ENCODE measurements at places on chromosomes 16 and 17. TPM values are rescaled to one million over a fixed set of nuclear protein-coding genes. Genes with fewer than 3 reads are reported as not detected.

The C17orf100 gene
- 0.43 TPM for total RNA-seq

The CES5A gene
- total RNA-seq, result not detected

The HBA1 gene
- not detected for total RNA-seq

The B9D1 gene
- 63.6 TPM for total RNA-seq

The SBK1 gene
- total RNA-seq, result not detected

The CD300H gene
- not detected for total RNA-seq

The CPHXL2 gene
- not detected for total RNA-seq

The PLK1 gene
- 2.2 TPM for total RNA-seq

The SAP30BP gene
- 47.8 TPM for total RNA-seq

The DNASE1L2 gene
- total RNA-seq, result 0.43 TPM

The SLC35G6 gene
- not detected for total RNA-seq

The HSD17B2 gene
- 4.4 TPM for total RNA-seq

The STXBP4 gene
- total RNA-seq, result 5.5 TPM

The C17orf78 gene
- not detected for total RNA-seq

The CD300LG gene
- total RNA-seq, result not detected

The SLC12A3 gene
- under 0.01 TPM for total RNA-seq

The PRSS36 gene
- total RNA-seq, result 0.09 TPM

The NTN3 gene
- total RNA-seq, result 0.74 TPM

The ACOX1 gene
- 49.1 TPM for total RNA-seq

The MYL11 gene
- not detected for total RNA-seq

The GNGT2 gene
- 0.28 TPM for total RNA-seq

The HASPIN gene
- total RNA-seq, result 0.71 TPM

The TEKT5 gene
- total RNA-seq, result 0.14 TPM

The QRICH2 gene
- total RNA-seq, result 3.0 TPM

The TEKT1 gene
- total RNA-seq, result not detected

The PRCD gene
- 11.1 TPM for total RNA-seq

The GP1BA gene
- total RNA-seq, result not detected

The PLA2G15 gene
- 17.2 TPM for total RNA-seq

The CMTM2 gene
- not detected for total RNA-seq

The SKAP1 gene
- not detected for total RNA-seq

The HSPB9 gene
- total RNA-seq, result not detected

The SDR42E2 gene
- total RNA-seq, result under 0.01 TPM

The PRDM7 gene
- total RNA-seq, result not detected

The TOX3 gene
- not detected for total RNA-seq

The LDHD gene
- total RNA-seq, result 0.55 TPM

The TMEM114 gene
- not detected for total RNA-seq

The ITPRIPL2 gene
- 30.2 TPM for total RNA-seq

The TSPOAP1 gene
- total RNA-seq, result 0.43 TPM

The CCL8 gene
- 8.8 TPM for total RNA-seq

The ARRB2 gene
- total RNA-seq, result 3.2 TPM

The NUPR1 gene
- total RNA-seq, result 32.5 TPM

The CA4 gene
- total RNA-seq, result 0.14 TPM

The ZNF821 gene
- 3.7 TPM for total RNA-seq

The PAQR4 gene
- total RNA-seq, result 0.55 TPM

The WNT9B gene
- not detected for total RNA-seq

The CRAMP1 gene
- total RNA-seq, result 5.3 TPM

The CD300E gene
- total RNA-seq, result not detected

The ANKRD40CL gene
- total RNA-seq, result not detected

The PIMREG gene
- total RNA-seq, result 4.3 TPM

The BRIP1 gene
- total RNA-seq, result 1.7 TPM

The MT1F gene
- 0.09 TPM for total RNA-seq

The CCL7 gene
- total RNA-seq, result 1.0 TPM

The SMPD3 gene
- 0.09 TPM for total RNA-seq

The CDIPT gene
- total RNA-seq, result 94.6 TPM

The TBC1D3L gene
- 2.2 TPM for total RNA-seq

The AIPL1 gene
- total RNA-seq, result not detected

The TNFRSF13B gene
- total RNA-seq, result not detected

Measured in smooth muscle cell of bladder (primary cell).